ENCODE measurements at places on chromosomes 5 and 9.

DNA sequence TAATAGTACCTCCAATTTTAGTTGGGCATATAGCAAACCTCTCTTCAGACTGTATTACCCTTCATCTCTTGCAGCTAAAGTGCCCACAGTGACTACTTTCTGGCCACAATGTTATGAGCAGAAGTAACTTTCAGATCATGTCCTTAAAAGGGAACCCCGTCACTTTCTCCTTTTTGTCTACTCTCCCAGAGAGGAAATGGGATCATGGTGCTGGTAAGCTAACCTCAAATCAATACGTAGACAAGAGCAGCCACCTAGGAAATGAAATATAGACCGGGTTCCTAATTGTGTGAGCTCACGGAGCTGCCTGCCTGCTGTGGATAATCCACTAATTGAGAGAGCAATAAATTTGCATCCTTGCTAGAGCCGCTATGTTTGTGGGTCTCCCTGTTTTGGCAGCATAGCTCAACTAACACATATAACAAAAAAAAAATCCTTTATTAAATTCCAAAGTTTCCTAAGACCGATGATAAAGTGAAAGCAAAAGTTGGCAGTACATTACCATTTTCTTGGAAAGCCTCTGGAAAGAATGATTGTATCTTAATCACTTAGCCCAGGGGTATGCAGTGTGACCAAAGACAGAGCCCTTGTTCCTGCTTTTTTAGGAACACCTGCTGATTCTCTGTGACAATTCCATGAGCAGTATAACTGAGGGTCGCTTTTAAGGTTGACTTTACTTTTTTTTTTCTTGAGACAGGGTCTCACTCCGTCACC, 5.6 kb upstream of the IL7R start:
- DNase-seq = peak; percentile 34

DNA sequence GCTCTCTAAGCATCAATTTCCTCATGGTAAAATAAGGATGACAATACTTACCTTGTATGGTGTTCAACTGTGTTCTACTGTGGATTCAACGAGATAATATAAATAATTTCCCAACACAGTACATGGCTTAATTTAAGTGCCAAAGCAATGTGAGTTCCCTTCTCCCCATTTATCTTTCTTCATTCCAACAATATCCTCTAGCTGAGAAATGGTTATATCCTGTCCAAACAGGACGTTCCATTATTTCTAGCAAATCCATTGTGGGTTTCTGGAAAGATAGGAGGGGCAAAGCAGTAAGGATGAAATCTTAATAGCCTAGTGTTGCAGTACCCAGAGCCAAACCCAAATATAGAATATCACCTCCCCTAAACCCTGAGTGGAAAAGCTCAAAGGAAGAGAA, 22.0 kb downstream of the ABCA1 start:
- DNase-seq = no peak

GRCh38 chr9:135611142-135611874, 28.0 kb downstream of the GLT6D1 start:
- DNase-seq = no peak

GRCh38 chr5:12016159-12016746, 112.0 kb upstream of the CTNND2 start:
- peak; percentile 2 for DNase-seq

DNA sequence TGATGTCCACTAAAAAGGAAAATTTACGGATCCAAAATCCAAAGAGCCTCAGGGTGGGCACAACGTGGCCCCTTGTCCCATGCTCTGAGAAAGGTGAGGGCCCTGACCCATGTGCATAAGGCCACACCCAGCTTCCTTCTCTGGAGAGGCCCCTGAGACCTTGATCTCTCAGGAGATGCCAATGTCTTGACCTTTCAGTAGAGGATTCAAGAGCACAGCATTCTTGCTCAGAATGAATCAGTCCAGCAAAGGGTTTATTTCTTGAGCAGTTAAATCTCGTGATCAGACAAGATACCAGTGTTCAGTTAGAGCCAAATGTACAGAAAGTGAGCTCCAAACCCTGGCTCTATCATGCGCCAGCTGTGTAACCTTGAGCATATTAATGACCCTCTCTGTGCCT, 115.9 kb upstream of the DAPK1 start:
- peak; percentile 31 for DNase-seq

GRCh38 chr5:84983093-84983492, 598.4 kb upstream of the EDIL3 start:
- DNase-seq = no peak

- no peak for DNase-seq
Observed at GRCh38 chr5:3049261-3049660, 297.8 kb upstream of the IRX2 start.

GRCh38 chr9:20065046-20065445, 276.2 kb upstream of the SLC24A2 start:
- no peak for DNase-seq

GRCh38 chr5:172717481-172718195, 53.4 kb downstream of the DUSP1 start:
- no peak for DNase-seq

GRCh38 chr9:68708513-68708912, 3.5 kb downstream of the PIP5K1B start:
- no peak for DNase-seq

GRCh38 chr5:78339617-78340436, 20.6 kb upstream of the SCAMP1 start:
- DNase-seq = no peak

DNA sequence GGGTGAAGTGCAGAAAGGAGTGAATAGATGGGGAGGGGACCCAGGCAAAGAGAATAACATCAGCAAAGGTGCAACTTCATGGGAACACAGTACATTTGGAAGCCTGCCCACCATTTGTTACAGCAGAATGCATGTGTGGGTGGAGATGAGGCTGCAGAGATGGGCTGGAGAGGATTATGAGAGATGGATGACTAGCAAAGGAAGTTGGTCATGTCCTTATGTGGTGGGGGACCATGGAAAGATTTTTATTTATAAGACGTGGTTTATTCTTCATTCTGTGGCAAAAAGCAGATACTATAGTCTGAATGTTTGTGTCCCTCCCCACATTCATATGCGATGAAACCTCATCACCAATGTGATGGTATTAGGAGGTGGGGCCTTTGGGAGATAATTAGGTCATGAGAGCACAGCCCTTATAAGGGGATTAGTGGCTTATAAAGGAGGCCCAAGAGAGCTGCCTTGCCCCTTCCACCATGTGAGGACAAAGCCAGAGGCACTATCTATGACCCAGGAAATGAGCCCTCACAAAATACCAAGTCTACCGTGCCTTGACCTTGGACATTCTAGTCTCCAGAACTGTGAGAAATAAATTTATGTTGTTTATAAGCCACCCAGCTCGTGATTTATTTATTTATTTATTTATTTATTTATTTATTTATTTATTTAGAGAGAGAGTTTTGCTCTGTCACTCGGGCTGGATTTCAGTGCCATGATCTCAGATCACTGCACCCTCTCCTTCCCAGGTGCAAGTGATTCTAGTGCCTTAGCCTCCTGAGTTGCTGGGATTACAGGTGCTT, 483.7 kb downstream of the RAB3C start:
- DNase-seq = peak; percentile 68

All from choroid plexus epithelial cell (primary cell).